ENCODE measurements at places on chromosomes 6 and 20.

DNA sequence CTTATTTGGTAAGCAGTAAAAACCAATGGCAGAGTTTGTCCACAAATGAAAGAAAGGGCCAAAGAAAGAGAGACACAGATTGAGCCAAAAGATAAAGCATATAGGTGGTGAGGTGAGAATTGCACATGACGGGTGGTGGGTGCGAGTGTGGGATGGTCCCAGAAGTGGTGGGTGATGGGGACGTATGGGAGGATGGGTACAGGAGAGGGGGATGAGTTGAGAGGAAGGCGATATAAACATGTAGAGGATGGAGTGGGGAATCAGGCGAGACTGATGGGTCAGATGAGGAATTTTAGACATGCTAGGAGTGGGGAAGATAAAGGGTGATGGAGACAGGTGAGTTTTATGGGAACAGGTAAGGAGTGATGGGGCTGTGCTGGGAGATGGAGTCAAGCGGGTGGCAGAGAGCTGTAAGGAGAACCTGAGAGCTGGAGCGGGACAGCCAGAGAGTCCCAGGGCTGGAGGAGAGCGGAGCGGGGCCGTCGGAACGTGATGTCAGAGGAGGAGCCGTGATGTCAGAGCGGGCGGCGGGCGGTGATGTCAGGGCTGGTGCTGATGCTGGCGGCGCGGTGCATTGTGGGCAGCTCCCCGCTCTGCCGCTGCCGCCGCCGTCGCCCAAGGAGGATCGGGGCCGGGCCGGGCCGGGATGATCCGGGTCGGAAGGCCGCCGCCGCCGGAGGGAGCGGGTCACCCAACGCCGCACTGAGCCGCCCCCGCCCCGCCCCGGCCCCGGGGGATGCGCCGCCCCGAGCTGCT, at the start of gene TTBK1:
TSS of gene TTBK1 (plus strand) at position 574 of the 756 bp plus-strand sequence. CDS start 3,180 bp downstream, outside the sequence.
- no peak for DNase-seq

DNA sequence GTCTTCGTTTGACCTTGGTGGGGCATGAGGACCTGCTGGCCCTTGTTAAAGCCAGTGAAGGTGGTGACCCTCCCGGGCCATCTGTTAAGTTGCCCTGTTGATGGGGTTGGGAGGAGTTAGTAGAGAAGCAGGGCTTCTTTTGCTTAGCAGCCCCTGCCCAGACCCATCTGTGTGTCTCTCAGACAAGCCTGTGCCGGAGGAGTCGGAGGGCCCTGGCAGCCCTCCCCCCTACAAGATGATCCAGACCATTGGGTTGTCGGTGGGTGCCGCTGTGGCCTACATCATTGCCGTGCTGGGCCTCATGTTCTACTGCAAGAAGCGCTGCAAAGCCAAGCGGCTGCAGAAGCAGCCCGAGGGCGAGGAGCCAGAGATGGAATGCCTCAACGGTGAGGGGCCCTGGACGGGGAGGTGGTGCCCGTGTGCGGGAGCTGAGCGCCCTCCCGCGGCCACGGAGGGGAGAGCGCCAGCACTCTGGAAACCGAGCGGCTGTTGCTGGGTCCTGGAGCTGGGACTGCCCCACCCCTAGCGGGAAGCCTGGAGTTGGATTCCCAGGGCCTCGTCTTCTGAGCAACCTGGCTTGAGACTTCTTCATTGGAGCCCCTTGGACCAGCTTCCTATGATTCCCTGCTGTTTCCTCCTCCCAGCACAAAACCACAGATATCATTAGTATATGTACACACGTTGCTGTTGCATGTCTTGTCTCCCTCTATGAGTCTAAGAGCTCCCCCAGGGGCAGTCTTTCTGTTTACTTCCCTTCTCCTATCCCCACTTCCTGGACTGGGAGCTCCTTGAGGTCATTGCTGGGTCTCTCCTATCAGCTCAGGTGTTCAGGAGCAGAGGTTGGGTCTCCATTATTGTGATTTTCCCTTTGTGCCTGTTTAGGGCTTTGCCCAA, 27.6 kb upstream of the SRF start:
- no peak for DNase-seq

- DNase-seq = no peak
These were observed 70.0 kb downstream of the SNX5 start for GRCh38 chr20:17898548-17898994.

DNA sequence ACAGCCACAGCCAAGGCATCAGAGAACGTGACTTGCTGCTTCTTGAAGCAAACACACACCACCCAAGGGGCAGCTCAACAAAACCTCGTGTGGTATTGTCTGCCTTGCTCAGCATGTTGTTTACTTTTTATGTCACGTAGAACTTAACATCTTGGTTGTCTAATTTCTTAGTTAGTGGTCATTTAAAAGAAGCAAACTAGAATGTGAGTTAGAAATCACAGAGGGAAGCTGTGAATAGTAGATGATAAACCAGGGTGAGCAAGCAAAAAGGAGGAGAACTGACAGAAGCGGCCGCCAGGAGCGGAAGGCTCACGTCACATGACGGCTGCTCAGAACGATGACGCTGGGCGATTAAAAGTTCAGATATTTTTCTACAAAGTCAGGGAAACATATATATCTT, 51.5 kb upstream of the KIF25 start:
- no peak for DNase-seq

DNA sequence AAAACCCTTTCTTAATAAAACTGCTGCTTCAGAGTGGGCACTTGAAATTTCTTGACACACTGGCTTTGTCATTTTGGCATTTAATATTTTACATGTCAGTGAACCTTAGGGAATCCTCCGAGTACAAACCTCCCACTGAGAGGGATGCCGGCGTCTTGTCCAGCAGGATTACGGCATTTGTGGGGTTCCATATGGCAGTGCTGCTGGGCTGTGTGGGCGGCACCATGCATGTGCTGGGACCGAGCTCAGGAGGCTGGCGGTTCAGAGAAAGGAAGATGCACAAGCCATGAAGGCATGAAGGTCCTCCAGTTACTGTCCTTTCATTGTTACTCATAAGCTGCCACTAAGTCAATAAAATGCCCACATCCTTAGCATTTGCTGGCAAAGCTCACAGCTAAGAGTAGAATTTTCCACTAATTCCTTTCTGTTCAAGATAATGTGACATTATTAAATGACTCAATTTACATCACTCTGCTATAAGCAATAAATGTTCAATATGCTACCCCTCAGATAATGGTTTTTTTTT, 61.4 kb downstream of the LY86 start:
- no peak for DNase-seq

DNA sequence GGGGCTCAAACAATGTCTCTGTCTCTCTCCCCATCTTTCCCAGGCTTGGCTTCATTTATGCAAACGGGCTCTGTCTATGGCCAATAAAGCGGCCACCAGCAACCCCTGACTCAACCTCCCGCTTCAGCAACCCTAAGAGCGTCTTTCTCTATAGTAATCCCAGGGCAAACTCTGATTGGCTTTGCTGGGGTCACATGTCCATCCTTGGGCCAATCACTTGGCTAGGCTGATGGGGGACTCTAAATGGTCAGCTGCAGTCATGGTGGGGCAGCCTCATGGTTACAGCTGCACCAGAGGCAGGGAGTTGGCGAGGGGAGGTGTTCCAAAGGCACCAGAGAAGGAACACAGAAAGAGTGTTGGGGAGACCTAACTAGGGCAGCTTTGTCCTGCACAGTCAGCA, 68.5 kb upstream of the BLCAP start:
- DNase-seq = no peak

DNA sequence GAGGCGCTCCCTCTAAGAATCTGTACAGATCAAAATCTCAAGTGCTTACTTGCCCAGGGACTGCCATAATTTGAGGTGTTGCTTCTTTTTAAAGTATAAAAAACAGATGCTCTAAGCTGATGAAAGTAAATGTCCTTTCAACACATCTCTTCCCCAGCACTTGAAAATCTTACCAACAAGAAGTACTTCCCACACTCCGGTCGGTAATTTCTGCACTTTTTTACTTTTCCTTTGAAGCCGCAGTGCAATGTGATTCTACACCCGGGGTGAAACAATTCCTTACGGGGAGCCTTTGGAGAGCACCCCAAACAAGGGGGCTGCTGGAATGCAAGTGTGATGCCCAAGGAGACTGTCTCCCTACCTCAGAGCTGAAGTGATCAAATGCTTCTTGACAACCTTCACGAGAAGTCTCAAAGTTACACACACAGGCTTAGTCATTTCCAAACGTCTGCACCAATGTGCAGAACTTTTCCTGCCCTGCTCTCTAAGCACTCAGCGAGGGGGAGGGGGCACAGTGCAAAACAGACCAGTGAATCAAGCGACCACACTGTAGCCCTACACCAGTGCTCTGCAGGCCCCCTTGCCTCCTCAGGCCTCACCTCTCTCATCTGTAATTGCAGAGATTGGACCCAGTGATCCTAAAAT, 56.7 kb downstream of the ATXN1 start:
- no peak for DNase-seq

DNA sequence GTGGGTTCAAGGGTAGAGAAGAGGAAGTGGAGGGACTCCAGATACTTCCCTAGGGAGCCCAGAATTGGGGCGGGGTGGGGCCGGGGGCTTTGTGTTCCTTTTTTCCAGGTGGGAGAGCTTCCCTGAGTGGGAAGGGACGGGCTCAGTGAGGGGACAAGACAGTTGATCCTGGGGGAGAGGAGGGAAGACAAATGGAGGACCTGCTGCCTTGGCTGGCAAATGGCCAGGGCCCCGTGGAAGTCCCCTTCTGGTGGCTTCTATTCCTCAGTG, 2.6 kb downstream of the CTSZ start:
- DNase-seq = no peak

DNA sequence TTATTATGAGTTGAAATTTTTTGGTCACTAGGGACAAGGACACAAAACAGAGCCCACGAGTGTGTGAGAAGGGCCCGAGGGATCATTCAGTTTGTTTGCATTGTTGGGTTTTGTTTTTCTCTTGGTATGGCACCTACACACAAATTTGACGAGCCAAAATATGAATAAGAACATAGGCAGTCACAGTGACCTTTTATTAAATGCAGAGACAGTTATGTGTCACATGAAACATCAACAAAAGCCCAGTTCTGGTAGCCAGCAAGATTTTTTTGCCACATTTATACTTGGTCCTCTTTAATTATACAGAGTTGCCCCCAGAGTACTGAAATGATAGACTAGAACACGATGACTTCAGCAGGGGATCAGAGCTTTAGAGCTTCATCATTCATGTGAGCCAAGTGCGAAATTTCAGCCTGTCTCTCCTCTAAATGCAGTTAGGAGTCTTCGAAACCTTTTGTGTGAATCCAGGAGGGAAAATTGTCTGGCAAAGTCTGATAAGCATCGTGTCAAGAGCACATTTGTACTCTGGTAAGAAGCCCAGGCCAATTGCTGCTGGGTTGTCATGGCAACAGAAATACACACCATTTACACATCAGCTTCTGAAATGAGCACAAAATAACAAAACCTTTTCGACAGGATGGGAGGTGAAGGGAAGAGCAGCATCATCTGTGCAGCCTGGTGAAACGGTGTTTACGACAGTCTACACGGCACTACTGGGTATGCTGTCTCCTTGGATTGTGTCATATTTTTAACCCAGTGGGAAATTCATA, 79.2 kb upstream of the RIPOR2 start:
- DNase-seq = no peak

- no peak for DNase-seq
These were observed 123.4 kb upstream of the GPR6 start for GRCh38 chr6:109854541-109855308.

DNA sequence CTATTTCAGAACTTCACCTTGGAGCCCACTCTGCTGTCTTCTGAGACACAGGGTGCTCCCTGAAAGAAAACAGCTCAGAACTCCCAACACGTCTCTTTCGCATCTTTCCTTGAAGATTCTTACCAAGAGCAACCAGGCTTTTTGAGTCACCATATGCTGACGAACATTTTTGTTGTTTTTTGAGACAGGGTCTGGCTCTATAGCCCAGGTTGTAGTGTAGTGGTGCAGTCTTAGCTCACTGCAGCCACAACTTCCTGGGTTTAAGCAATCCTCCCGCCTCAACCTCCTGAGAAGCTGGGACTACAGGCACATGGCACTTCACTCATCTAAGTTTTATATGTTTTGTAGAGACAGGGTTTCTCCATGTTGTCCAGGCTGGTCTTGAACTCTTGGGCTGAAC, 68.5 kb downstream of the TRMT11 start:
- DNase-seq = no peak

GRCh38 chr6:74117113-74117512, 421.1 kb downstream of the CD109 start:
- DNase-seq = no peak

- DNase-seq = no peak
These were observed 35.6 kb upstream of the NR2E1 start for GRCh38 chr6:108130262-108130661.

DNA sequence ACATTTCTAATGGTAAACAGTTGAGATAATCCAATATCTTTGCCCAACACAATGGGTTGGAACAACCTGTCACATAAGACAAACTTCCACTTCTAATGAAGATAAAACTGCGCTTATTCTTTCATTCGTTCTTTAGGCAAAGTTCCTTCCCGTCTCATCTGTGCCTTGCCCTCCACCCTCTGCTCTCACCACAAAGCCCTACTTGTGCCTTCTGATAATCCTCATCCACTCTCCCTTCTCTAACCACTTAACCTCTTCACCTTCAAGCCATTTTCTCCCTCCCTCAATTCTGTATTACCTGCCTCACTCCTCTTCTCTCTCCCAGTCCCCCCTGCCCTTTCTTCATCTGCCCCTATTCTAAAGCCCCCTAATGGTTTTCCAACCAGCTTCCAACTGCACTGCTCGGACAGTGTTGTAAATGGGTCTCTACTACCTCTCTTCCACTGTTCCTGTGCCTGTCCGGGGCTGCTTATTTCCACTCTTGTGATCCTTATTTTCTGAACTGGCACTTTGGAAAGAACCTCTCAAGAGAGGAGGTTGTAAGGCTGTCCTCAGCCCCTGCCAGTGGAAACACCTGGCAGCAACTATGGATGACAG, 62.9 kb upstream of the MYB start:
- DNase-seq = no peak

- no peak for DNase-seq
These were observed 11.4 kb upstream of the LOC128125822 start for GRCh38 chr6:63560801-63561287.

DNA sequence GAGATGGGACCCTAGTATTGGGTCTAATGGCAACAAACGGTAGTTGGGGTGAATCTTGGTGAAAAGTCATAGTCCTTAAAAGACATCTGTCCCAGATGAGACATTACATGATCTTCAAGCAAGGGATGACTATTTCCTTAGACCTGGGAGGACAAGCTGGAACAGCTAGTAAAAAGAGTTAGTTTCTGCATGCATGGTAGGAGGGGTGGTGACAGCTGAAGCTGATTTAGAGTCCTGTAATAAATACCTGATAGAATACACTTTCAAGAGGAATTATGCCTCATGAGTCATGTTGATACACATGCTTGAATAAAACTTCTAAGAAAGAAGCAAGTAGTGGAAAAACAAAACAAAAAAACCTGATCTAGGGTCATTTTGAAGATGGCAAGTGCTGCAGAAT, 247.4 kb downstream of the CD109 start:
- no peak for DNase-seq

GRCh38 chr20:63043348-63044203, 36.8 kb upstream of the BHLHE23 start:
- DNase-seq = no peak

Data from SIG-M5 (cell line).